Activated CD8-positive, alpha-beta T cell treated with anti-CD3 and anti-CD28 coated beads, Interleukin-2, amount 10 ng/mL, durations not matched to agents 7 days and 5 days (primary cell): ENCODE measurements at places on chromosomes 7 and 10.

GRCh38 chr7:136874393-136875032 lies 6.1 kb downstream of the CHRM2 start:
- no peak for DNase-seq

DNA sequence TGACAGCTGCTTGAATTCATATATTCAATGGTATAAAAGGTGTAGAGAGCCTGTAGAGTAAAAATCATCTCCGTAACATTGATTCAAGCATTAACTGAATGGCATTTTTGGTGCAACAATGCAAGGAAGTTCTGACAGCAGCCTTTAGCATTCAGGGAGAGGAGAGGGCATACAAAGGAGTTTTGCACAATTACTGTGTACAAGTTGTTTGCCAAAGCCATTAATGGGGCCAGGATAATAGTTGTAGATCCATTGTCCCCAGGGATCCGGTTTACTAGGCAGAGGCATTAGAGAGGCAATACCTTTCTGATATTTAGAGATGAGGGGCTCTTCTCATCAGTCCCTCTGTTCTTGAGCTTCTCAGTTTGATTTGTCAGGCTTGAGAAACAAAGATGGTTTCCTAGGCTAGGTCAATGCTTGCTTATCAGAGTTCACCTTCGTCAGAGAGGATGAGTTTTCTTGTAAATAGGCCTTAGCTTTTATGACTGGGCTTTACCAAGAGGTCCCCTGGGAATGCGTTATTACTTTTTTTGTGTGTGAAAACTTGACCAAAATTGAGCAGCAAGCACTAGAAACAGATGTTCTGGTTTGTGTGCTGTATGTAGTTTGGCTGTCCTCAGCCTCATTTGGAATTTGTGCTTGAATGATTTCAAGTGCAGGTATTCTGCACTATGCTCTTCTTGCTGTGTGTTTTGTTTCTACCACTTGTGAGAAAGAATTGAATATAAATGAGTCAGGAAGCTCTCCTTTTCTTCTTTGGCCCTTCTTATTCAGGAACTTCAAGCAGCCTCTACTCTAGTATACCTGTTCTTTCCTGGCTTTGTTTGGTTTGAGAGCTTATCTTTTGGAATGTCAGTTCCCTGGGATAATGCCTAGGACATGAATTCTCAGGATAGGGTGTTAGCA lies 32.0 kb downstream of the SND1 start:
- no peak for DNase-seq

DNA sequence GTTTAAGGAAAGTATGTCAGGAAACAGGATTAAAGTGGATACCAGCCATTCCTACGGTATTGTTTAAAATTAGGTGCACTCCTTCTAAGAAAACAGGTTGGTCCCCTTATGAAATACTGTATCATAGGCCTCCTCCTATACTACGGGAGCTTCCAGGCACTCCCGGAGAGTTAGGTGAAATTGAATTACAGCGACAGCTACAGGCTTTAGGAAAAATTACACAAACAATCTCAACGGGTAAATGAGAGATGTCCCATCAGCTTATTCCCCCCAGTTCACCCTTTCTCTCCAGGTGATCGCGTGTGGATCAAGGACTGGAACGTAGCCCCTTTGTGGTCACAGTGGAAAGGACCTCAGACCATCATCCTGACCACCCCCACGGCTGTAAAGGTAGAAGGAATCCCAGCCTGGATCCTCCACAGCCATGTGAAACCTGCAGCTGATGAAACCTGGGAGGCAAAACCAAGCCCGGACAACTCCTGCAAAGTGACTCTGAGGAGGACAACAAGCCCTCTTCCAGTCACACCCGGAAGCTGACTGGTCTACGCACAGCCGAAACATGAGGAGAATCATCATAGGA lies 25.1 kb upstream of the GHITM start:
- no peak for DNase-seq

DNA sequence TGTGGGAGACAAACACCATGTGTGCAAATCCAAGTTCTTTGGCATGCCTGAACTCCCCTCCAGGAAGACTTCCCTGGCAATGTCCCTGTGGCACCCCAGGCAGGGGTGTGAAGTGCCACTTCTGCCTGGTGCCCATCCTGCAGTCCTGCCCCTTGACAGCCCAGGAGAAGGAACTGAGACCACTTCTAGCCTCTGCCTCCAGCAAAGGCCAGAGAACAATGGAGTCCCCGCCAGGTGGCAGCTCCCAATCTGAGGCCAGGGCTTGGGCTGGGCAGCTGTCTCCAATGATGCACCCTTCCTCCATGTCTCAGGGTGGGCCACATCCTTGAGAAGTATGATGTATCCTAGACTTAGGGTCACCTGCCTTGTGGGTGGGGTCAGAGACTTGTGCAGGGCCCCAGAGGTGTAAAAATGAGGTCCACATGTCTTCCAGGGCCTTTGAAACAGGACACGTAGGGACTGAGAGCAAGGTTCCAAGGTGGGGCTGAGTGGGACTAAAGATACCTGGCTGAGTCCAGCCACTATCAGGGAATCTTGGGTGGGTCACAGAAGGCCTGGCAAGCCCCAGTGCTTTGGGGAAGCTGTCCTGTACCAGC lies 5.5 kb downstream of the FXYD4 start:
- no peak for DNase-seq

GRCh38 chr7:148815612-148816011 lies 68.5 kb downstream of the EZH2 start:
- no peak for DNase-seq

GRCh38 chr7:137670222-137671064 lies 176.3 kb downstream of the DGKI start:
- no peak for DNase-seq

DNA sequence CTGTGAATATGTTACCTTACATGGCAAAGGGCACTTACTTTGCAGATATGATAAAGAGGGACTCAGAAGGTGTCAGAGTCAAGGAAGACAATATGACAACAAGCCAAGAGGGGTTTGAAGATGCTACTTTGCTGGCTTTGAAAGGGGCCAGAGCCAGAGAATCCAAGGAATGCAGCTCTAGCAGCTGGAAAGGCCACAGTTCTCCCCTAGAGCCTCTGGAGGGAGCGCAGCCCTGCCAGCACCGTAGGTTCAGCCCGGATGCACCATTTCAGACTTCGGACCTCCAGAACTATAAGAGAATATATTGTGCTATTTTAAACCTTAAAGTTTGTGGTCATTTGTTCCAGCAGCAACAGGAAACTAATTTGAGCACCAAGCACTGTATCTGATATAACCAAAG lies 32.9 kb upstream of the WDR11 start:
- no peak for DNase-seq

DNA sequence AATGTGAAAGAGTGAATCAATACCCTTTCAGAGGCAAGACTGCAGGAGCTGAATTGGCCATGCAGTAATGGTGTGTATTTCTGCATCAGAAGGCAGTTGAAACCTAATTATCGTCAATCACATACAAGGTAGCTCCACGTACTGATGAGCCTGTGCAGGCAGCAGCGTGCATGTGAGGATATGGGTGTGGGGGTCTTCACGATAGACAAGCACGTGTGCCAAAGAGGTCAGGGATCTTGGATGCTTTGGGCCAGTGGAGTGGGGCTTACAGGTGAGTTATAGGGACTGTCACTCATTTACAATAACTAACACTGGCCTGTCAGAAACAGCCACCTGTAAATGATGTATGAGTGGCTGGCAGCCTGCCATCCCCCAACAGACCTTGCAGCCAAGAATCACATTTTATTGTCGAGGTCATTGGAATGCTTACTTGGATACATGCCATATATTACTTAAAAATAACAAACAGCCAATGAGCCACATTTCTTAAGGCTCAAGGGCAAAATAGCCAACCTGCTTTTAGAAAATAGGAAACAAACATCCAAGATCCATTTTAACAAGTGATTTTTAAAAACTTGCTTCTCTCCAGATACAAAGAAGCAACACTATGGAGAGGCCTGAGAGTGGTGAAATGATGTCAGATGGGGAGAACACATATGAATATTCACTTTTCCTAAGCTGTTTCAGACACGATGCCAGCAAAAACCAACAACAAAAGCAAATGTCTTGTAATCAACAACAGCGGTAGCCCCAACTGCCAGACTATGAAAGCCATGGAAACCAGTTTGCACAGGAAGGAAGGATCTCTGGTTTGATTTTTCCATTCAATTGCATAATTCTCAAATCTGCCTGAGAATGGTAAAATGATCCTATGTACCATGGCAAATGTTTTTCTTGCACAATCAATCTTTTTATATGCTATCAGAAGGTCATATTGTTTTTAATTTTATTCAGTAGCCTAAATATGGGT lies 210.7 kb downstream of the SKAP2 start:
- DNase-seq: no peak

- no peak for DNase-seq
These were observed 101.8 kb upstream of the WAC start for GRCh38 chr10:28431139-28431538.

DNA sequence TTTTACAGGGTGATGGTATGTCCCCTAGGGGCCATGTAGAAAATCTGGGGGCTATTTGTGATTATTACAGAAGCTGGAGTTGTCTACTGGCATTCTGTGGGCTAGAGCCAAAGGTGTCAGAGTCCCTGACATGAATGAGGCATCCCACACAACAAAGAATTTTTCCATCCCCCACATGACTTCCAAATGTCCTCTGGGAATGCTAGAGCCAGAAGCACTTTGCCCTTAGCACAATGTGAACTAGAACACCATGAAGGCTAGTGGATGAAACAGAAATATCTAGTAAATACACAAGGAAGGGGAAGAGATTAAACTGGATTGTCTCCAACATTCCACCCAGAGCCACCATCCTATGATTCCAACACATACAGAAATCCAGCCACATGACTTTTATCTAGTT lies 46.9 kb downstream of the FAM13C start:
- no peak for DNase-seq

DNA sequence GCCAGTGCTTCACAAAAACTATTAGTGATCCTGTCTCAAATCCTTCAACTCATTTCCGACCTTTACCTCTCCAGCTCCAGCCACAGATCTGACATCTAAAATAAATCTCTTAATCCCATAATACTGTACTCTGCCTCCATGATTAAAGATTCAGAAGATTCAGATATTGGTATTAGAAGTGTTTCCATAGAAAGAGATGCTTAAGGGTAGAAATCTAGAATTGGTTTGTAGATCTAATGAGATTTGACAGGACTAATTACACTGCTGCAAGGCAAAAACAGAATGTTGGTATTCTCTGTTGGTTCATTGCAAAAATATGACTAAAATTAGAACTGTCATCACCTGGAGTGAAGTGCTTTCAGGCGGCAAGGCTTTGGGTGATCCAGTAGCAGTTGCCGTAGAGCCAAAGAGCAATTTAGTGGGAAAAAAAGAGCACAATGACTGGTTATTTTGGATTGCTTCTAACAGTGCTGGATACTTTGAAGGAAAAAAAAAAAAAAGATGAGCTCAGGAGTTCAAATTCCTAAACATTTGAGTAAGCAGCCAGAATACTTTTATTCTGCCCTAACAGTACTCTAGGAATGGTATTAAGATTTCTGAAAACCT lies 940.1 kb upstream of the SORCS1 start:
- DNase-seq: no peak

- DNase-seq: no peak
These were observed 12.0 kb upstream of the SP8 start for GRCh38 chr7:20798694-20799121.
